Brain (organoid and tissue), 16 donors: ENCODE measurements at places on chromosomes 1 and 21.

DNA sequence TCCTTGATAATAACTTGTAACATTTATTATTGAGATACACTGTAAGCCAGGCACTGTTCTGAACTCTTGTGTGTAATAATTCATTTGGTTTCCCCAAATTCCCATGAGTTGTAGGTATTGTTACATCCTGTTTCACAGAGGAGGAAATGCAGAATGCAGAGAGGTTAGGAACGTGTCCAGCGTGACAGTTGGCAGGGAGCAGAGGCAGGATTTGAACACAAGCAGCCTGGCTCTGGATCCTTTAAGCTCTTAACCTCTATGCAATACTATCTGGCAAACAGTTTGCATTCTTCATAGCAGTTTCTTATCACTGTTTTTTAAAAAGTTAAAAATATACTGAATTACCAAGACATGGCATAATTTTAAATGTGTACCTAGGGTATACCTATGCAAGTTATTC is 30.5 kb downstream of the EEIG2 start:
- DNase-seq, result no peak

GRCh38 chr1:232626452-232626851 is 3.5 kb downstream of the SIPA1L2 start:
- DNase-seq, result no peak

DNA sequence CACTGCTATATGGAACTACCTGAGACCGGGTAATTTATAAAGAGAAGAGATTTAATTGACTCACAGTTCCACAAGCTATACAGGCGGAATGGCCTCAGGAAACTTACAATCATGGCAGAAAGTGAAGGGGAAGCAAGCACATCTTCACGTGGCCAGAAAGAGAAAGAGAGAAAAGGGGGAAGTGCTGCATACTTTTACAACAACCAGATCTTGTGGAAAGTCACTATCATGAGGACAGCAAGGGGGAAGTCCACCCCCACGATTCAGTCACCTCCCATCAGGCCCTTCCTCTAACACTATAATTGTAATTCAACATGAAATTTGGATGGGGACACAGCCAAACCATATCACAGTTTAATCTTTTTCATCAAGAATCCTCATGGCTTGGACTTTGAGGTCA is 339.2 kb upstream of the AJAP1 start:
- DNase-seq, result no peak

- DNase-seq, result peak; percentile 13
Measured at GRCh38 chr1:63319046-63320021, 3.0 kb upstream of the FOXD3 start.

GRCh38 chr1:6328696-6329095 is 64.9 kb downstream of the ACOT7 start:
- DNase-seq, result no peak

- no peak for DNase-seq
Measured at GRCh38 chr1:51002516-51002915, 32.5 kb downstream of the CDKN2C start.

GRCh38 chr1:96722161-96722922 is 758 bp downstream of the PTBP2 start:
- peak; percentile 69 for DNase-seq

DNA sequence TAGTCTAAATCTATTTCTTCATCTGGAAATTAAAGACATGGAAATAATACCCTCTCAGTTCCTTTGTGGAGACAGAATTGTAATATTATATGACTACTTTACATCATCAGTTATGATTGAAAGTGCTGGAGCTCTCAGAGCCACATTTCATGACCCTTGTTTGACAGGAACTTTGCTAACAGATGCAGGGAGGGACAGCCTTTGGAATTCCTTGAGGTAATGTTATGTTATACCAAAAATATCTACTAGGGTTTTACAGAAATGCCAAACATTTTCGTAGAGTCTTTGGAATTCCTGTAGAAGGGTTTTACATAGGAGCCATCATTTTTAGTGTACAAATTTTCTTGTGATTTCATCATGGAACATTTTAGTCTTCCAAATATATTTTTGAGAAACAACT is 57.4 kb upstream of the ADAMTS5 start:
- DNase-seq, result no peak

DNA sequence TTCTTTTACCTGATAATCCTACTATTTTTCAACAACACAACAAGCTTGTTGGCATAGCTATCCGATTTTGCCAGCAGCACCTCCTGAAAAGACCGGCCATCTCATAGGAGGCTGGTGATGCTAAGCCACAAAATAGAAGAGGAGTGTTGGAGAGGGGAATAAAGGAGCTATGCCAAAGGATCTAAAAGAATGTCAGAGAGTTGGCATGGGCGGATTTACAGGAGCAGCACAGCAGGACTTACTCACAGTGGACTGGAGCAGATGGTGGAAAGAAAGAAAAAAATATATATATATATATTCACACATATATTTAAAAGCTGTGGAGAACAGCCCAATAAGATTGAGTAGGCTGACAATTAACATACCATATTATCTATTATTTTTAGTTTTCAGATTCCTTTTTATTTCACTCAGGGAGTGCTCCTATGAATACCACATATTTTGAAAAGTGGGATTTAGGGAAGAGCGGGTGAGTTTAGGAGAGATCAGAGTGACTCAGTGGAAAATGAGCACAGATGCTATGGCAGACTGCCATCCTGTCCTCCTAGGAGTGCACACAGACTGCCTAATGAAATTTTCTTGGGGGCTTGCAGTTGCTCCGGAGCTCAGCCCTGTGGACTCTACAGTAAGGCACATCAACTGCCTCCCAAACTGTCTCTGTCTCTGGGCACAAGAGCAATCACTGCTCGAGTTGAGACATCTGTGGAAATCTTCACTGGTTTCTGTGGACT is 394.4 kb upstream of the CHRM3 start:
- DNase-seq, result peak; percentile 91

DNA sequence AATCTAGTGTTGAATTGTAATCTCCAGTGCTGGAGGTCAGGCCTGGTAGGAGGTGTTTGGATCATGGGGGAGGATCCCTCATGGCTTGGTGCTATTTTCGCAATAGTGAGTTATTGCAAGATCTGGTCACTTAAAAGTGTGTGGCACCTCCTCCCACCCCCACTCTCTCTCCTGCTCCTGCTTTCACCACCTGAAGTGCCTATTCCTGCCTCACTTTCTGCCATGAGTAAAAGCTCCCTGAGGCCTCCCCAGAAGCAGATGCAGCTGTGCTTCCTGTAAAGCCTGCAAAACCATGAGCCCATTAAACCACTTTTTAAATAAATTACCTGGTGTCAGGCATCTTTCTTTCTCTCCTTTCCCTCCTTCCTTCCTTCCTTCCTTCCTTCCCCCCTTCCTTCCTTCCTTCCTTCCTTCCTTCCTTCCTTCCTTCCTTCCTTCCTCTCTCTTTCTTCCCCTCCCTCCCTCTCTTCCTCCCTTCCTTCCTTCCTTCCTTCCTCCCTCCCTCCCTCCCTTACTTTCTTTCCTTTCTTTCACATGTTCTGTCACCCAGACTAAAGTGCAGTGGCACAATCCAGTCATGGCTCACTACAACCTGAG is 172.4 kb downstream of the C1orf21 start:
- DNase-seq, result no peak

DNA sequence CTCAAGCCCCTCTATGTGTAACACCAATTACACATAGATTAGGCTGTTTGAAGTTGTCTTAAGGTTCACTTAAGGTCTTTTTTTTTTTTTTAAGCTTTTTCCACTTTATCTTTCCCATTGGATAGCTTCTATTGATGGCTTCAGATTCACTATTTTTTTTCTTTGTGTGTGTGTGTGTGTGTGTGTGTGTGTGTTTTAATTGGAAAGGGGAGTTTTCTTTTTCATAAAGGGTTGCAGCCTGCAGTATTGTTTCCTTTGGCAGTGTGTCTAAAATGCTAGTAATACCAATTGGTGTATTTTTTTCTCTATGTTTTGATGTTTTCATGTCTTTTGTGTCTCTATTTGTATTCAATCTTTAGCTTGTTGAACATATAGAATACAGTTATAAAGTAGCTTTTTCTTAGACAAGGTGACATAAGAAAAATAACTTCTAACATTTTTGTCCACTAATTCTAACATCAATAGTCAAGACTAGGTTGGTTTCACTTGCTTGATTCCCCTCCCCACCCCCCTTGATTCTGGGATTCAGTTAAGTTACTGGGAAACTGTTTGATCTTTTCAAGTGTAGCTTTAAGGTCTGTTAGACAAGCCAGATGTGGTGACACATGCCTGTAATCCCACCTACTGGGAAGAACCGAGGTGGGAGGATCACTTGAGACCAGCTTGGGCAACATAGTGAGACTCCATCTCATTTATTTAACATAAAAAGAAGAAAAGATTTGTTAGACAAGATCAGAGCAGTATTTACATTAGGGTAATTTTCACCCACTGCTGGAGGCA is 21.4 kb downstream of the PRRC2C start:
- DNase-seq, result peak; percentile 15

GRCh38 chr1:3948344-3948743 is 48.3 kb upstream of the C1orf174 start:
- DNase-seq, result no peak

DNA sequence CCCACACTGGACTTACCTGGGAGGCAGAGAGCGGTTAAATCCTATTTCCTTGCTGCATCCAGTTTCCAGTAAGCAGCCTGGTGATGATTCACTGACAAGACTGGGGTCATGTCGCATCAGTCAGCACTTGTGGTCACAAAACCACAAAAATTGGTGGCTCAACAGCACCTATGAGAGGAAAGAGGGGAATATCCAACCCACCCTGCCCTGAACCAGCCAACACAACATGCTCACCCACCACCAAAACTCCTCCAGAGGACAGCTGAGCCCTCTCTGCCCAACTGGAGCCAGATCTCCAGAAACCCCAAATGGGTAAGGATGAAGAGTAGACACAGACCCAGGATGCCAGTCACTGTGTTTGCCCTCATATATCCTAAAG is 64.0 kb downstream of the CD46 start:
- DNase-seq, result no peak

GRCh38 chr1:151915061-151915686 is 5.9 kb upstream of the THEM4 start:
- no peak for DNase-seq

- no peak for DNase-seq
Measured at GRCh38 chr1:50243939-50244338, 135.2 kb downstream of the ELAVL4 start.

DNA sequence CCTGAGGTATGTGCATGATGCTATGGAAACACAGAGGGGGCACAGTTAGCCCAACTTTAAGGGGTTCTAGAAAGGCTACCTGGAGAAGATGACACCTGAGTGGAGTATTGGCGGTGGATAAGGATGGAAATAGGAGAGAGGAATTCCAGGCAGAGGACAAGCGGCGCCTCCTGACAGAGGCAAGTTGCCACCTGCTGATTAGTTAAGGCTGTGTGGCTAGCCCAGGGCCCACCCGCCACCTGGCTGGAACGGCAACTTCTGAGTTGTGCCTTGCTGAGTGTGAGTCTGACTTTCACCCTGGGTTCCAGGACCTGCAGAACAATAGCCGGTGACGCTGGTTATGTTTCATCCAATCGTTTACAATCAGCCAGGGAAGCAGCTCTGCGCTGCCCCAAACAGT is 126.9 kb upstream of the LMO4 start:
- DNase-seq, result no peak

- no peak for DNase-seq
Measured at GRCh38 chr1:202288177-202288576, 53.6 kb downstream of the UBE2T start.

- DNase-seq, result no peak
Measured at GRCh38 chr21:32611471-32611997, 643 bp downstream of the CFAP298 start.

DNA sequence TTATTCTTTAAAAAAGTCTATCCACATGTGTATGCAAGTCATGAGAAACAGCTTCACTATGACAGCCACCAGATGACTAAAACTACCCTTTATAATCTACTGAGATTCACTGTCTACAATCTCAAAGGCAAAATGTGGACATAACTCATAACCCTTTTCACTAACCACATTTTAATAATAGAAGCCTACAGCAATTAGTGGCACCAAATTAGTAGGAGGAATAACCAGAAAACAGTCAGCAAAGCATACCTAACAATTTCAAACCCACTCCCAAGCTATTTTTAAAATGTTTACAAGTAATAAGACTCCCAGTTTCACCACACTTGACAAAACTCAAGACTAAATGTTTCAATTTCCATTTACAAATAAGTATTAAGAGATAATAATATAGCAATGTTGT is 442.9 kb downstream of the PTPRC start:
- no peak for DNase-seq

- DNase-seq, result no peak
Measured at GRCh38 chr1:151067185-151067584, 3.4 kb upstream of the GABPB2 start.

- no peak for DNase-seq
Measured at GRCh38 chr1:113977906-113978305, 1.4 kb upstream of the OLFML3 start.

DNA sequence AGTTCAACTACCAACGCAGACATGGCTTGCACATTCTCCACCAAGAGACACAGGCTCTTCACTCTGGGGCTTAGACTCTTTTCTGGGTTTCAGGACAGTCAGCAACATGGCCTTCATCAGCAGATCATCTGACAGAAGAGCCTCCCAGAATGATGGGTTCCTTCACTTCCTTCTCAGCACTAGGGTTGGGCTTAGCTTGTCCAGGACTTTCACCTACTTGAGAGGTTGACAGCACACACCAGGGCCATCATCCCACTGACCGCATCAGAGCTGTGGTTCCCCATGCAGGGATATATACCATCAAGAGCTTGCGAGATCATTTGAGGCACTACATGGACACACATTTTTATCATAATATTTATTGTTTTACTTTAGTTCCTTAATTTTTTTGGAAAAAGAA is 10.4 kb upstream of the NCF2 start:
- no peak for DNase-seq

- DNase-seq, result no peak
Measured at GRCh38 chr1:79460773-79461436, 454.4 kb upstream of the ADGRL4 start.

- no peak for DNase-seq
Measured at GRCh38 chr1:199151634-199152425, 513.0 kb downstream of the PTPRC start.

DNA sequence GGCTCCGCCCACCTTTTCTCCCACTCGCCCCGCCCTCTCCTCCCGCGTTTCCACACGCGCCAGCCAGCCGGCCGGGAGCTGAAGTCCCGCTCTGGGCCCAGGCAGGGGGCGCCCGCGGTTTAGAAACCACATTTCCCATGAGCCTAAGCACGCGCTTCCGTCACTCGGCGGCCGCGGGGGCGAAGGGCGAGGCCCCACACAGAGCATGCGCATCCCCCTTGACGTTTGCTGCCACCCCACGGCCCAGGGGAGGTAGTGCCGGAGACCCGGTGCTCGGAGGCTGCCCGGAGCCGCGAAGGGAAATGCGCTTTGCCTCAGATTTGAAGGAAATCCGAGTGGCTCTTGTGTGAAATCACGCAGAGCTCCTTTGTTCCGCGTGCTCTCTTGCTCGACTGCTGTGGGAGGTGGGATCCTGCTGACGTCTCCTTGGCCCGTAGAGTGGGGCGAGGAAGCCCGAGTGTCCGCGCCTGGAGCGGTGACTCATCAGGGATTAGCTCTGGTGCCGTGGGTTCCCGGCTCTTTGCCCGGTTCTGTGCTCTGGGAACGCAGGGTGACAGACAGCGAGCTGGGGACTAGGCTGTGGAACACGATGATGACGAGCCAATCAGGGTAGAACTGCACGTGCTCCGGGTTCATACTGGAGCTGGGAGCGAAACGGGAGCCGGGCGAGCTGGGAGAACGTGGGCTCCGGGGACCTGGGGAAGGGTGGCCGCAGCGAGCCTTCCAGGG is 406 bp upstream of the B3GALNT2 start:
- DNase-seq, result peak; percentile 100

- no peak for DNase-seq
Measured at GRCh38 chr1:54353959-54354358, 52.2 kb downstream of the SSBP3 start.
